ENCODE measurements at places on chromosomes 7 and 10.

GRCh38 chr7:141979568-141979967 is 6.0 kb upstream of the TAS2R38 start:
- no peak for DNase-seq

- DNase-seq: no peak
Observed at GRCh38 chr10:12471135-12471534, 121.8 kb downstream of the CAMK1D start.

DNA sequence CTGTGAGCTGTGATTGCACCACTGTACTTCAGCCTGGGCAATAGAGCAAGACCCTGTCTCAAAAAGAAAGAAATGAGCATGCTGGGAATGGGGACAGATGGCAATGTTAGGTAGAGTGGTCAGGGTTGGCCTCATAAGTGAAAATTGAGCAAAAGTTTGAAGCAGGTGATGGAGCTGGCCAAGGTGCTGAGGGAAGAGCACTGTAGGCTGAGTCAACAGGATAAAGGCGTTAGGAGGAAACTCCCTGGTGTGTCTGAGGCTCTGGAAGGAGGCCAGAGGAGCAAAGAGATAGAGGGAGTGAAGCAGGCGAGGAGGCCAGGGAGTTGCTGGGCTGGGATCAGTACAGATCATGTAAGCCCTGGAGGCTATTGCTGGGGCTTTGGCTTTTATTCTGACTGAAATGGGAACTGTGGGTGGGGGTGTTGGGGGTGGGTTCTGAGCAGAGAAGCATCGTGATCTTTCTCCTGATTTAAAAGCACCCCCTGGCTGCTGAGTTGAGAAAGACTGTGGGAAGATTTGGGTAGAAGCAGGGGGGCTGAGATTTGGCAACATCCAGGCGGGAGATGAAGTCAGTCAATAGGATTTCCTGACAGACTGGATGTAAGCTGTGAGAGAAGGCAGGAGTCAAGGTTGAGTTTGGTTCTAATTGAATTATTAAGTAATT is 52.5 kb upstream of the VKORC1L1 start:
- DNase-seq: no peak

DNA sequence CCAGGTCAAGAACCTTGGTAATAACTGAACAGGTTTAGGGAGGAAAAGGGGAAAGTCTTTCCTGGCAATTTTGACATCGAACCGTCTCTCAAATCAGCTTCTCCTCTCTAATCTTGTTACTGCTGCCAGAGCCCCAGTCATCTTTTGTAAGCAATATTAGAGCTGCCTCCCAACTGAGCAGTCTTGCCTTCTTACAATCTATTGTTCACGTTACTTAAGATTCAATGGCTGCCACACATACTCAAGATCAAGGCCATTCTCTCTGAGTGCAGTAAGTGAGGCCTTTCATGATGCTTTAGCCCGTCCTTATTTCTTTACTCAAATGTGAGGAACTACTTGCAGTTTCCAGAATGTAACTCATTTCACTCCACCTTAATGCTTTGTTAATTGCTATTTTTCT is 12.4 kb downstream of the NET1 start:
- no peak for DNase-seq

DNA sequence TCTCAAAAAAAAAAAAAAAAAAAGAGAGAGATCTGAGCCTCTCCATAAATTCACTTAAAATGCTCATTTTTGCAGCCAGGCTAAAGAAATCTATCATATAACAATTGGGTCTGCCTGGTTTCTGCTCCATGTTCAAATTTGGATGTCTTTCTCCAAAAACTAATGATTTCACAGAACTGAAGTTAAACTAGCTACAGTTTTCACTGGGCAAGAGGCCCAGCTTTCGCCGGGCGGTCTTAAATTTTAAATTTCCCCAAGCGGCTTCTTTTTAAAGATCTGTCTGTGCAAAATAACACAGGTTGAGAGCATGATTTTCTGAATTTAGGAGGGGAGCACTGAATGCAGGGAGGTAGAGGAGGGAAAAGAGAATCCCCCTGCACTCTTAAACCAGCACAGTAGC is 603.4 kb downstream of the KCNMA1 start:
- DNase-seq: no peak

DNA sequence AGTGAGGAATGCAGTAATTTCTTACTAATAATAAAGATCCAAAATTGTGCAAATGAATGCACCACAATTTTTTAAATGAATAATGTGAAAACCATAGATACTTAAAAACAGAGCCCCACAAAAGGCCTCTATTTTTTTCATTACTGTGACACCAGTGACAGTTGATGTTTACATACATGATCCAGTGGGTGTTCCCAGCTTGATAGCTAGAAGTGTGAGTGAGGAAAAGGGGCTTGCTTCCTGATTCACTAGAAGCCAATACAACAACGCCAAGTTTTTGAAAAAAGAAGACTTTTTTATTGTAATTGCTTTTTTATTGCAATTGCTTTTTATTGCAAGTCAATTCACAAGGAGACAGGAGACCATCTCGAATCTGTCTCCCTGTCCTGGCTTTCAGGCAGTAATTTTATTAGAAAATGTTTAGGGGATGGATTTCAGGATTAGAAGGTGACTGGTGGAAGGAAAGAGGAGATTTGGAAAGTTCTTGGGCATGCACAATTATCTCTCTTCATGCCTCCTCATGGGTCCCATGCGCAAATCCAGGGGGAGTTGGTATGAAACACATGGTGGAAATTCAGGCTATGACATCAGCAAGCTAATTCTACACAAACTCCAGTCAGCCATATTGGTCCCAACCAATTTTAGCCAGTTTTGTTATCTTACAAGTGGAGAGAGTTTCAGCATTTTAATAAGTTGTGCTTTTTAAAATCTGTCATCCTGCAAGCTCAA is 44.4 kb upstream of the ZNF438 start:
- no peak for DNase-seq

- DNase-seq: no peak
Observed at GRCh38 chr10:61635471-61635870, 27.3 kb upstream of the CABCOCO1 start.

DNA sequence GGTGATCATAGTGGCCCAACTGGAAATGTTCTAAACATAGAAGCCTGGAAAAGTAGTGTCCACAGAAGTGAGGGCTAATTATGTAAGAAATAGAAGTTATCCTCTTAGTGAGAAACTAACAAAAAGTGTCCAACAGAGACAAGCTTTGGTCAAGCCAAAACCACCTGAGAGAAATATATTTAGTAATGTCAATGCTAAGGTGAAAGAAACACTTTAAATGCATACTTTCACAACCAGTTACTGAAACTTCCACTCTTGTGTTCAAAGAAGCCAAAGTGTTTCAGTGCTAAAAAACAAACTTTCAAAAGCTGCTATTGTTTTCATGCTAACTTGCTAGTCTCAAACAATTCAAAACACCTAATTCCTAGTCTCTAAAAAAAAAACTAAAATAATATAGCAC is 18.1 kb downstream of the RAB11FIP2 start:
- no peak for DNase-seq

- DNase-seq: no peak
Observed at GRCh38 chr10:7662522-7662921, 4.2 kb downstream of the ITIH5 start.

GRCh38 chr7:76062254-76062653 is 14.3 kb downstream of the MDH2 start:
- DNase-seq: no peak

Data from cardiac septum (tissue), 1 donor.